ENCODE measurements at places on chromosomes 6 and 20. TPM values are rescaled to one million over a fixed set of nuclear protein-coding genes. Genes with fewer than 3 reads are reported as not detected.

PPP1R16B gene
- 1.6 TPM for total RNA-seq

C6orf163 gene
- total RNA-seq = 2.6 TPM

BTN1A1 gene
- total RNA-seq = not detected

PRND gene
- not detected for total RNA-seq

VGLL2 gene
- total RNA-seq = not detected

GRCh38 chr6:35015996-35016395 is 125.1 kb downstream of the TCP11 start:
- no peaks in the 10 kb centered on the region for H3K36me3 ChIP-seq
- no peak overlapping the region for H3K27ac ChIP-seq
- H3K4me1 ChIP-seq = no peaks in the 10 kb centered on the region
- no peaks in the 10 kb centered on the region for H3K27me3 ChIP-seq
- DNase-seq = no peak

DNA sequence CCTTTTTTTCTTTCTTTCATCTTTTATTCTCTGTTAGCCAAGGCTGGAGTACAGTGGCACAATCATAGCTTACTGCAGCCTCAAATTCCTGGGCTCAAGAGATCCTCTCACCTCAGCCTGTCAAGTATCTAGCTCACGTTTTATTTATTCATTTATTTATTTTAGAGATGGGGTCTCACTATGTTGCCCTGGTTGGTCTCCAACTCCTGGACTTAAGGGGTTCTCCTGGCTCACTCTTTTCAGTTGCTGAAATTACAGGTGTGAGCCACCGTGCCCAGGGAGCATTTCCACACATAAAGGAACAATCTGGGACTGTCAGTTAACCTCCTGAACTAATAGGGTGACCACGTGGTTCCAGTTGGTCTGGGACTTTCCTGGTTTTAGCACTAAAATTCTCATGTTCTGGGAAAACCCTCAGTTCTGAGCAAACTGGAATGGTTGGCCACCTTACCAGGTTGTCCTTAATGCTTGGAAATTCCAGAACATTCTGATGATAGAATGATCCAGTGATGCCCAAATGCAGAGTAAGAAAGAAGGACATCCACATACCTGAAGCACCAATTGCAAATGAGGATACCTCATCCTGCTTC is 105.5 kb upstream of the ZNF217 start:
- H3K36me3 ChIP-seq = no peaks in the 10 kb centered on the region
- no peak overlapping the region for H3K4me3 ChIP-seq
- no peaks in the 10 kb centered on the region for H3K4me1 ChIP-seq
- H3K27me3 ChIP-seq = no peaks in the 10 kb centered on the region
- no peak overlapping the region for H3K27ac ChIP-seq

DNA sequence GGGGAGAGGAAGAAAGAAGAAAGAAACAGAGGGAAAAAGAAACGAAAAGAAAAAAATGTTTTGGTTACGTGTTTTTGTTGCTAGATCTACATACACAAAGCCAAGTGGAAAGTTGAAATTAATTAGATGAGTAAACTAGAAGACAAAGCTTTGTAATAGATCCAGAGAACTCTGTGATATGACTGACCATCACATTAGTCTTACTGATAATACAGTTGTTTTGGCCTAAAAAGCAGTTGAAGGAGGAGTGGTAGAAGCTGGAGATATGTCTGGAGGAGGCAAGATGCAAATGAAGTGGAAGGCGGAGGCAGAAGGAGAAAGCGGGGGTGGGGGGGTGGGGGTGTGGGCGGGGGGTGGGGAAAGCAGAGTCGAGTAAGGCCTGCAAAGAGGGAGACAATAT is 500.1 kb upstream of the ID4 start:
- H3K4me3 ChIP-seq = no peak overlapping the region
- H3K27ac ChIP-seq = no peak overlapping the region
- H3K36me3 ChIP-seq = no peaks in the 10 kb centered on the region
- H3K27me3 ChIP-seq = no peaks in the 10 kb centered on the region
- no peak for DNase-seq
- H3K4me1 ChIP-seq = no peaks in the 10 kb centered on the region

DNA sequence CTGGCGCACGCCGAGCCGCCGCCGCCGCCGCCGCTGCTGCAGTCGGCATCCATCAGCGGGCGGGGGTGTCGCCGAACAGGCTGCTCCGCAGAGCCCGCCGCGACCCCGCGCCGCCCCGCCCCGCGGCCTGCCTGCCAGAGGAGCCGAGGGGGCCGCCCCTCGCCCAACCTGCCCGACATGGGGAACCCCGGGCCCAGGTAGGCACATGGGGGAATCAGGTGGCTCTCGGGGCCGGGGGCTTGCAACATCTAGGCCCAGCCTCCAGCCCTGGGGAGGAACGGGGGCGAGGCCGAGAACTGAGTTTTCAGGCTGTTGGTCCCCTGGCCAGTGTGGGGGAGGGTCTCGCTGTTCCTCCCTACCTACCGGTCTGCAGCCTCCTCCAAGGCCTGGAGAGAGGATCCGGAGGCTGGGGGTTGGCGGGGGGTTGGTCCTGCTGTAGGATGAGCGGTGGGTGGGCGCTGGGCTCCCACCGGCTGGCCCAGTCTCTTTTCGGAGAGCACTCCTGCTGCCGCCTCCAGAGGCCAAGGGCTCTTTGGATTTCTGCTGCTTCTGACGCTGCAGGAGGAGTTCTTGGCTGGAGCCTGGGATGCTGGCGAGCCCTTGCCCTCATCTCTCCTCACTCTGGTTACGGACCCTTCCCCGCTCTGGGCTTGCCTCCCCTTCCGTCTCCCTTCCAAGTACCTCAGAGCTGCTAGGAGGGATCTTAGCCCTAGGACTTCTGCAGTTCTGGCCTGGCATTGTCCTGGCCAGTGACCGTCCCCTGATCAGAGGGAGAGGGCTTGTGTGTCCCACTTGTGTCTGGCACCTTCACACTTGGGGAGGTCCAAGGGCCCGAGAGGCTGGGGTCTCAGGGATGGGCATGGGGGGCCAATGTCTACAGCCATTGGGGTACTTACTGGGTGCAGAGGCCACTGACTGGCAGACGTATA is at the start of gene EPB41L1:
EPB41L1 (plus strand) TSS at position 41 of the 929 bp plus-strand sequence. CDS start 19,038 bp downstream, outside the sequence.
- H3K4me1 ChIP-seq = peaks cover 9% of the 10 kb centered on the region
- no peaks in the 10 kb centered on the region for H3K36me3 ChIP-seq
- H3K27ac ChIP-seq = no peak within 1 kb of the TSS
- peak within 1 kb of the TSS; percentile 85 for H3K4me3 ChIP-seq
- H3K27me3 ChIP-seq = peaks cover 28% of the 10 kb centered on the region

GRCh38 chr20:57593134-57593886 is 26.9 kb downstream of the ZBP1 start:
- H3K4me1 ChIP-seq = peaks cover 7% of the 10 kb centered on the region
- no peaks in the 10 kb centered on the region for H3K36me3 ChIP-seq

DNA sequence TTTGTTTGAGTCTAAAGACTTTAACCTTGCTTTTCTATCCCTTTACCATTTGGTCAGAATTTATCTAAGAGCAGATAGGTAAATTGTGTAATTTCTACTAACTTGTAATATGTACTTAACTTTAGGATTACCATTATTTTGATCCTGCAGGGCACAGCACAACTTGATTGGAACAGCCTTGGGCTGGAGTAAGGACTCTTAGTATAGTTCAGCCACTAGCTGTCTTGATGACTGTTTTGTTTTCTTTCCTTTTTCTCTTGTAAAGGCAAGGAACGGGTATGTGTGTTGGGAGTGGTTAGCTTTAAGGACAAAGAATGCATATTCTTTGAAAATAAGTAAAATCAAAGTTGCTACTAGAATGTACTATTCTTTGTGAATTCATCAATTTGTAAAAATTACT is 203.2 kb downstream of the ZFAND3 start:
- H3K4me3 ChIP-seq = no peak overlapping the region
- peaks cover 19% of the 10 kb centered on the region for H3K4me1 ChIP-seq
- H3K27me3 ChIP-seq = no peaks in the 10 kb centered on the region
- DNase-seq = no peak

GRCh38 chr6:143647191-143647590 is 30.6 kb upstream of the PHACTR2 start:
- H3K4me1 ChIP-seq = no peaks in the 10 kb centered on the region
- H3K36me3 ChIP-seq = no peaks in the 10 kb centered on the region
- H3K27me3 ChIP-seq = no peaks in the 10 kb centered on the region
- H3K27ac ChIP-seq = no peak overlapping the region

DNA sequence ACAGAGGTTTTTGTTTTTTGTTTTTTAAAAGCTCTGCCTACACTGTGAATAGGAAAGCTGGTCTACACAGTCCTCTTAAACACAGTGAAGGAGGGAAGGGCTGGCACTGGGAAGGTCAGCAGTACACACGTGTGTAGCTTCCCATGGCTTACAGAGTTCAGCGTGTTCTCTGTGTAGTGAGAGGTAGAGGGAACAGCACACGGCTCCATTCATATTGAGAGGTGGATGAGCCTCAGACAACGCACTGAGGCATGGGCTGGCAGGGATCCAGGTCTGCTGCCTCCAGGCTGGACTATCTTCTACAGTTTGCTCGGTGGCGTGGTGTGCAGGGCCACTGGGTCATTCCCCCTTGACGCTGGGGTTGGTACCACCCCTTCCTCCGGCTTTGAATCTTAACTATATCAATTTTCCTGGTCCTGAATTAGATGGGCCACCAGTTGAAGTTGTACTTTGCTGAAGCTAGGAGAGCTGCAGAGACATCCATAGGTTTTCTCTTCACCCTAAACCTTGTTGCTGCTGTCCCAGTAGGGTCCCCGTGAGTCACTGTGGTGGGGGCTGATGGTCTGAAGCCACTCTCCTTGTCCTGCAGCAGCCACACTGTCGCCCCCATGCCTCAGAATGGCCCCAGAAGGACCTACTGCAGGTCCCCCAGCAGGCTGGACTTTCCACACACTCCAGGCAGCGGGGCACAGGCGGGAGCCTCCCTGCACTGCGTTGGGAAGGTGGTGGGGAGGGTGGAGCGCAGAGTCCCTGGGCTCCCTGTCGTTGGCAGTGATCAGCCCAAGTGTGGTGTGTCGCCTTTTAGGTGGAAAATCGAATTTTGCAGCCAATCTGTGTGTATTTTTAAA is 2.0 kb downstream of the ARFGAP1 start:
- H3K27ac ChIP-seq = no peak overlapping the region
- no peaks in the 10 kb centered on the region for H3K27me3 ChIP-seq
- no peak for DNase-seq
- H3K36me3 ChIP-seq = no peaks in the 10 kb centered on the region
- peaks cover 13% of the 10 kb centered on the region for H3K4me1 ChIP-seq
- no peak overlapping the region for H3K4me3 ChIP-seq
